Fibroblast of gingiva (primary cell): ENCODE measurements at places on chromosomes 7 and 10.

GRCh38 chr7:36711256-36711655 lies 13.0 kb downstream of the AOAH start:
- DNase-seq = no peak

DNA sequence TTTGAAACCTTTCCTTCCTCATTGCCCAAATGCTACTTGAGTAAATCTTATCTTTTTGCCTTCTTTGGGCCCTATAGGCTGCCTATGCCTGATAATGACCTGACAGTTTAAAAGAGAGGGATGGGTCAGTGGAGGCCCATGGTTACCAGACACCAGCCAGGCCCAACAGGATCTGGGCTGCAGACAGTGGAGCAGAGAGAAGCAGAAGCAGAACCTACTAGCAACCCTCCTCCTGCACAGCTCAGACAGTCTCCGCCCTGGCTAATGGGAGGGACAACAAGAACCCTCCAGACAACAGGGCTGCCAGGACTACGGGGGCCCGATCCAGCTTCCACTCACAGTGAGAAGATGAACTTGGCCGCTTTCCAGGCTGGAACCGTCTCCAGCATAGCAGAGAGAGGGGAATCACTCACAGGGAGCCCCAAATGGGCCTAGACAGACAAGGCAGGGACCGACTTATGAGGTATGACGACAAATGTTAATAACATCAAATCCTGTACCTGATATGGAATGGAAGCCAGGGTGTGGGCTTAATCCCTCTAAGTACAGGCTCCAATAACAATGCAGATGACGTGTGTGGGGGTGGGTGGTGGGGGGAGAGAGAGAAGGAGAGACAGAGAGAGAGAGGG lies 31.7 kb upstream of the DGKI start:
- DNase-seq = no peak

DNA sequence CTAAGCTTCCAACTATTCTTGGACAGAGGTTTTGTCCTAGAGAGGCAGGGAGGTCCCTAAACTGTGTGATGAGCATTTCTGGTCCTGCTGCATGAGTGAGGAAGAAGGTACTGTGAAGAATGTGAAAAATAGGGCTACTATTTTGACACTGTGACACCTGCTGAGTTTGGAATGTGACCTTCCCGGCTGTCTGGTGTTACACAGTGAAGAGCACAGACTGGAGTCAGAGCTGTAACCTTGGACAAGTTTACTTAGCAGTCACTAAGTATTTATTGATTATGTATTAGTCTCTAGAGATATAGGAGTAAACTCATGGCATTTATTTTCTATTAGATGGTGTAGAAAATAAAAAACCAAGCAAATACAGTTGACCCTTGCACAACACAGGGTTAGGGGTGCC lies 12.3 kb downstream of the GOLGA7B start:
- no peak for DNase-seq

GRCh38 chr7:13041368-13041988 lies 354.0 kb downstream of the ARL4A start:
- no peak for DNase-seq

GRCh38 chr7:116439841-116440549 lies 59.5 kb upstream of the CAV2 start:
- no peak for DNase-seq

GRCh38 chr7:53596230-53596629 lies 560.8 kb downstream of the POM121L12 start:
- DNase-seq = no peak

DNA sequence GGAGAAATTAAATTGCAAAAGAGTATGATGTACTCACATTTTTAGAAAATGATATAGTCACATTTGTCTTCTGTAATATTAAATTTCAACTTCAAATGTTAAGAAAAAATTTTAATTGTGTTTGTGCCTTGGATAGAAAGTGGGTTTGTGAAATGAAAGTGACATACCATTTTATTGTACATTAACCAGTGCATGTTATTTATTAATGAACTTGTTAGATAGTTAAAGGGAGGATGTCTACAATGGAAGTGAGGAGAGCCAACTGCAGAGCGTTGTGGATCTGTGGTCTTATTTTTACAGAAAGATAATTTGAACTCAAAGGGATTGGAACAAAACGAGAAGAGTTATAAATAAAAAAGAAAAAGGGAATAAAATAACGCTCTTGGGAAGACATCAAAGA lies 291.7 kb downstream of the ARL4A start:
- no peak for DNase-seq

GRCh38 chr10:74973741-74974392 lies 137.6 kb upstream of the SAMD8 start:
- DNase-seq = no peak

DNA sequence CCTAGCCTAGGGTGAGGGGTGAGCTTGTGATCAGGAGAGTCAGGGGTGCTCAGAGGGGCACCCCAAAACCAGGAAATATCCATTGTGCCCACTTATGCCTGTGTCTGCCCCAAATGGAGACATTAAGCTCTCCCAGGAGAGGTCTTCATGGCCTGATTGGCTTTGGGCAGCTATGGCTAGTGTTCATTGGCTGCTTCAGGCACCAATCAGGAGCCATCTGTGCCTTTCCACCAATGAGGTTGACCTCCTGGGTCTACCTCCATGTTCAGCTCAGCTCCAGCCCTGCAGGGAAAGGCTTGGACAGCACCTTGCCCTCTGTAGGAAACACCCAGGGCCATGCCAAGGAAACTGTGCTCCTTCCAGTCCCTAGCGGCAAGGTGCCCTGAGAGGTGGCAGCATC lies 23.9 kb upstream of the HSPB1 start:
- DNase-seq = no peak

DNA sequence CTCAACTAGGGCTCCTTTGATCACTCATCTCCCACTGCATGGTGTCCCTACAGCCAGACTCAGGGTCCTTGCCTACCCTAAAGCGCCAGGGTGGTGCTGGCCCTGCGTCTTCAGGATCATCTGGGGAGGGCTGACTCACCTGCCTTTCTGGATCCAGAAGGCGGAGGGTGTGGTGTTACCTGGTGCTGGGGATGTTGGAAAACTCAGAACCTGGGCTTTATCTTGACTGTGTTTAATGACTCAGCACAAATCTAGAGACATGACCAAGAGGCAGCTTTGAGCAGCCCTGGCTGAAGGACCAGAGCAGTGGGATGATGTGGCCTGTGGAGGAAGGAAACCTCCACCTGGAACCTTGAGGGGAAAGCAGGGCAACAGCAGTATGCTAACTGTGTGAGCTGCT lies 96.5 kb downstream of the GRK5 start:
- DNase-seq = no peak

DNA sequence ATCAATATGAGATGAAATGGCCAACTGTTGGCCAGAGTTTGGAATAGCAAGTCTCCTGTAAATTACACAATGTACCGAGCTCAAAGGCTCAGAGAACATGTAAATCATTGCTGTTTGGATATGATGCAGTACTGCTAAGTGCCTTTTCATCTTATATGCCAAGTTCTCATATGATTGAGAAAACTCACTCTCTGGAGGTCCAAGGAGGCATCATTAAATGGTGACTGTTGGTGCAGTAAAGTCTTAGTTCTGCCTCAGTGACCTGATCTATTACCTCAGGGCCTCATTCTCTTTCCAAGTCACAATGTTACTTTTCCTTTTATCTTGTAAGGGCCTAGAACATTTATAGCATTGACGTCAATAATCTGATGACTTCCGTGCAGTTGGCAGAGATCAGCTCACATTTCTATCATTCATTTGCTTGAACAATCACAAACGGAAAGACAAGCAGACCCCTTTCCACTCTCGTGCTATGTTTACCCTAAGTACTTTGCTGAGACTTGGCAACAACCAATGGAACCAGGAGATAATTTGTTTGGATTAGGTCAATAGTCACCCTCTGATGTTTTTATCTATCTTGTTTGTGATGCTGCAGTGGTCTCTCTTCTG lies 32.6 kb upstream of the PDK4 start:
- DNase-seq = peak; percentile 91

DNA sequence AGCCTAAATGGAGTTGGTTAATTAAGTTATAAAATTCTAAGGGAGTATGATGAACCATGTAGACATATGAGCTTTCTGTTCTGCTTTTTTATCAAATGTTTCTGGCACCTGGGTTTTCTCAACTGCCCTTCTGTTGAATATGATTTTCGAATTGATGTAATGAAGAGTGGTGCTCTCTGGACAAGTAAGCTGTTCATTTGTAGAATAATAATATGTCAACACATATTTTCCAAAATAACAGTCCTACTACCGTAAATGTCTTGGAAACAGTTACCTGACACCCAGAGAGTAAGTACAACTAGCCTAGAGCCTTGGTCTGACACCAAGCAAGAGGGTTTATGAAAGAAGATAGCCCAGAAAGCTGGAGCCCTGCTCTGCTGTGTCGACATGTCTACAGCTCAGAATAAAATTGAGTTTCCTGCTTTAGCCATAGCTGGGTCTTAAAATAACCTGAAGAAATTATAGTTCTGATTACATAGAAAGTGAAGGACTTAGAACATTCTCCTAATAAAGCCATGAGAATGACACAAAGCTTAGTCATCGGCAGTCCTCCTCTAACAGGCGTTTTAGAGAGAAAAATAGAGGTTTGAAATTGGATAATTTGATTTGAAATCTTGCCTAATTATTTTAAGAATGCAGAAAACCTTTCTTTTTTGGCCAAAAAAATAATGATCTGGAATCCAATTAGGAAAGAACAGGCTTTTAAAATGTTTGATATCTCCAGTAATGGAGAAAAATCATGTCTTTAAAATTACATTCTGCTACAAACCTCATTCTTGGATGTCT lies 25.1 kb downstream of the HDAC9 start:
- DNase-seq = peak; percentile 69

DNA sequence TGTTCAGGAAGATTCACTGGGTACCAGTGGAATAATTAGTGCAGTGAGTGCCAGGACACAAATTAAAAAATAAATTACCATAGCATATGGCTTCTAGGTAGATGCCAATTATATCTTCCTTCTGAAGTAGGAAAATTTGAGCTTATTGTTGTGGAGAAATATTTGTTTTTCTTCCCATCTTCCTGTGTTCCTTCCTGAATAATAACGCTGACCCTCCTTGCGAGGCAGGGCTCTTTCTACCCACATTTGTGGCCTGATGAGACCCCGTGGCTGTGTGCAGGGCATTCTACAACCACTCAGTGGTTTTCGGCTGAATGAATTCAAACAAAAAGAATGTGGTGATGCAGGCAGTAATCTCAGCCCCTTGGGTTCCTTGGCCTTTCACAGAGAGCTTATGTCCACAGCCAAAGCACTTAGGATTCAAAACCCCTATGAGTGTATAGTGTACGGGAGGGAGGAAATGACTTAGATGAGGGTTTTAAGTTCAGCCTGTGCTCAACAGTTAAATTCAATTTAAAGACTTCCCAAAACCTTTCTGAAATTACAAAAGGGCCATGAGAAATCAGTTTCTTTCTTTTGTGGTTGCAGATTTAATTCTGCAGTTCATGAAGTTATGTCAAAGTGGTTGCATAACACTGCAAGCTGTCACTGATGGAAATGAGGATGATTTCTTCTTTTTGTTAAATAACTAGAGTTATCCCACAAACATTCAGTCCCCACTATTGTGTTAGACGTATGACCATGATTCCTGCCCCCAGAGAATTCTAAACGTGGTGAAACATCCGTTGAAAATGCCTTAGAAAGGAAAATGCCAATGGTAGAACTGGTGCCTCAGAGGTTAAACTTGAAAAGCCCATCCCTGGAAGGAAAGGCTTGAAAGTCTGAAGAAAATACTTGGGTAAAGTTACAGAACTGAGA lies 255.3 kb downstream of the FZD1 start:
- DNase-seq = no peak

DNA sequence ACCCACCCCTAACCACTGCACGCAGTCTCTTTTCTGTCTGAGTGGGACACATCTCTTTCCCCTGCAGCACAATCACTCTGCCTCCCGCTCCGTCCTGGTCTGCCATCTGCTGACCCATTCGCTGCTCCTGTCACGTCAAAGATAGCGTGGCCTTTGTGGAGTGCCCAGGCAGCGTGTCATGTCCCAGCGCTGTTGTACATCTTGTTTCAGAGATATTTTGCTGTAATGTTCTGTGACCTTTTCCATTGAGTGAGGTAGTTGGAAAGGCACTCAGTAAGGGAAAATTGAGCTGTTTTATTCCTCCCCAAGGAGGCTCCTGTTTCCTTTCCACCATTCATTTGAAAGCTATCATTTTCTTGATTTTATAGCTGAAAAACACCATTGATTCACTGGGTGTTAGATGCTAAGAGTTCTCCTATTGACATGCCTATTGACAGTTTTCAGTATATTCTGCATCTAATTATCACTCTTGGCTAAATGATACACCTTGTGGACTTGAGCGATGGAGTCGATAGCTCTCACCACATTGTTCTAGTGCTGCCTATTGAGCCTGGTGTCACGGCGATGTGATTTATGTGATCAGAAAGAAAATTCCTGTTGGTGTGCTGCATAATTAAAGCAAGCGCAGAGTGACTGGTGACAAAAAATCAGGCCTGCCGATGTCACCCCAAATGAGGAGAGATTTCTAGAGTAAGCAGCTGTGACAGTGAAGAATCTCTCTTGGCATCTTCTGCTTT lies 372.6 kb downstream of the LRMDA start:
- DNase-seq = peak; percentile 18

DNA sequence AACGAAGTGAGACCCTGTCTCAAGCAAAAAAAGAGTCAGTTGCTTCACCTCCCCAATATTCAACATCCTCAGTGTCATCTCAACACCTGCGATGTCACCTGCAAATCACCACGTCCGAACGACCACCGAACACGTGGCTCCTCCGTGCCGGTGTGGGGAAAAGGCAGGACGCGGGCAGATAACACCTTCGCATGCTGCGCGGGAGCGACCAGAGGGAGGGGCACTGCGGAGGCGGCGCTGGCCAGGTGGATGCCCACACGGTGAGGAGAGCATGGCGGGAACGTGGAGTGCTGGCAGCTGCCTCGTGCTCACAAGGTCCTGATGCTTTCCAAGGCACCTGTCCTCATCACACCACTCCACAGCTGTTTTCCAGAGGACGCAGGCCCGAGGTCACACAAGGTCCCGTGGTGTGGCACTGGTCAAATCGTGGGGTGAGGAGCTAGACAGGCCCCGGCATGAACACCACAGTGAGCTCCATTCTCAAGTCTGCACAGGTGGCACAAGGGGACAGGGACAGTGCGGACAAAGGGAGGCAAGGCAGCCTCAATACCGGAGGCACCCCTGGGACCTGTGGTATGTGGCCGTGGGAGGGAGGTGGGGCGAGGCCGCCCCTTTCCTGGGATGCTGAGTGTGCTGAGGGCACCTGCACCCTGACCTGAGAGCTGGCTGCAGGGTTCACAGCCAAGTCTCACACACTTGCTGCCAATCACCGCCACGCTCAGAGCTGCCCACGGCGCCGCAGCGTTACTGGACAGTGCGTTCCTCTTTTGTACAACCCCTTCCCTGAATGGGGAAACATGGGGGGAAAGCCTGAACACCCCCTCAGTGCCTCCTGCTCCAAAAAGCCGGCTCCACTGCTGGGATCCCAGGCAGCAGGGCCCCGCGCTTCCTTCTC lies 13.0 kb downstream of the TUBGCP2 start:
- no peak for DNase-seq

DNA sequence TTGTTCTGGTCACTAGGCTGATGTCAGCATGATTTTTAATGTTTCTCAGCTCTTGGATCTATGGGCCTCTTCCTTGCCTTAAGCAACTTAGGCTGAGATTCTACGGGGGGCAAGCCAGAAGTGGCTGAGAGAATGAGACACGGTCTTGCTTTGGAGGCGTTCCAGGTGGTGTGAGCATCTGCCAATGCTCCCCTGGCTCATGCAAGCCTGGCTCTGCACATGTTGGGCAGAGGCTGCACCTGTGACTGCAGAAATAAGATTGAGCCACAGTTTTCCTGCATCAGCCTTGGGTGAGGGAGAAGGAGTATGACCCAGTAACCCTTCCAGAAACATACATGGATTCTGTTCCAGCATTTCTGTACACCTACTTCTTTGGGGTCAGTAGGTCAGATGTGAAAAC lies 41.9 kb downstream of the C10orf120 start:
- no peak for DNase-seq
